ENCODE measurements at places on chromosomes 5 and 9. TPM values are rescaled to one million over a fixed set of nuclear protein-coding genes. Genes with fewer than 3 reads are reported as not detected.

DNA sequence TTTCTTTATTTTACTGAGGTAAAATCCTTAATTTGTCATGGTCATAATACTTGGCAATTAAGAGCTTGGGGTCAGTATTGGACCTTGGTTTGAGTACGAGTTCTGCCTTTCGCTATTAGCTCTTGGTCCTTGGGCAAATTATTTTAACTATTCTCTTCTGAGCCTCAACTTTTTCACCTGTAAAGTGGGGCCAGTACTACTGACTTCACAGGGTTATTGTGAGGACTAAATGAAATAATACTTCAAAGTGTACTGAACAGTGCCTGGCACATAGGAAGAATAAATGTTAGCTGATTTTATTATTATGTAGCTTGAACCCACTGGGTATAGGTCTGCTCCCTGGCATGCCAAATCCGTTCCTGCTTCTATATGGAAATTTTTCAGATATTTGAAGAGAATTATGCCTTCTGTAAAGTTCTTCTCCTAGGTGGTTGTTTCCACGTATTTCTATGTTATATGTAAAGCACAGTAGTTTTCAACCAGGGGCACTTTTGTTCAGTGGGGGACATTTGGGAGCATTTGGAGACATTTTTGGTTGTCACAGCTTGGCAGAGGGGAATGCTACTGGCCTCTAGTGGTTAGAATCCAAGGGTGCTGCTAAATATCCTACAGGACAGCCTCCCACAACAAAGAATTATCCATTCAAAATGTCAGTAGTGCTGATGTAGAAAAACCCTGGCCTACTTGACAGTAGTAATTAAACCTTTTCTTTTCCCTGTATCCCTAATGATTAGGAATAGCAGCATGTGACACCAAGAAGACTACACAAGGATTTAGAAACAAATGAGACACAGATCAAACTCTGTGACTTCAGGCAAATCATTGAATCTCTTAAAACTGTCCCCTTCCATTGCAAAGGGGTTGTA is 4.5 kb downstream of the RCL1 start:
- no peak for DNase-seq

GRCh38 chr9:127428348-127428747 is 4.2 kb downstream of the ZNF79 start:
- DNase-seq = no peak

DNA sequence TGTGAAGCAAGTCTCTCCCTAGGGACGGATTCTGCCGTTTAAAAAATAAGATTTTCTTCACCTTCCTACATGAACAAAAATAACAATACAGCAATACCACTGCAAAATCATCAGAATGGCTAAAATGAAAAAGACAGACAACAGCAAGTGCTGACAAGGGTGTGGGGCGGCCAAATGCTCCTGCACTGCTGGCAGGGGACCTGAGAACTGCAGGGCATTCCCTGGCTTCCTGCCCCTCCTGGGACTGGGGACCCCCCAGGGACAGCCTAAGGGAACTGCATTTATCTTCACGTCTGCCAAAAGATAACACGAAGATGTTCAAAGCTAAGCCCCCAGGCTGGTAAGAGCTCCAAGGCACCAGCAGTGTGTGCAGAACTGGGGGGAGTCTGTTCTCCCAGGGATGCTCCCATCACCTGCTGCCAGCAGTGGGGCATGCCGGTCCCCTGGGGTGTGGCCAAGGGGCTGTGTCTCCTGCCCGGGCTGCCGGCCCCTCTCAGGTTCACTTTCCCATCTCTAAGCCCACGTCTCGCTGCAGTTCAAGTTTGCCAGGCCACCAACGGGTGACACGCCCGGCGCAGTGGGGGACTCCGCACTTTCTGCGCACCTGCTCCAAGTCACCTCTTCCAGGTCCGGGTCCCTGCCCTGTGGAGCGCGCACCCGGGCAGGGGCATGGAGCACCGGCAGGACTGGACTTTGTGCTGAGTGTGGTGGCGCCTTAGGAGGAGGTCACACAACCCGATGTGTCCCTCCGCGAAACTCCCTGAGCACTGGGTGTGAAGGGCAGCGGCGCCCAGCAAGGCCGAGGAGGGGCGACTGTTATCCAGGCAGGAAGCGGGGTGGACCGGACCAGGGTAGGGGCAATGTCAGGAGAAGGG is 4.5 kb upstream of the EGFL7 start:
- DNase-seq = no peak

GRCh38 chr5:135065306-135066265 is 31.6 kb upstream of the PITX1 start:
- DNase-seq = no peak

OBP2B gene
- total RNA-seq = not detected

- no peak for DNase-seq
These were observed 29.7 kb downstream of the SMIM15 start for GRCh38 chr5:61132559-61132958.

COL5A1 gene
- 13.3 TPM for total RNA-seq

PCDHGC5 gene
- total RNA-seq = 1.4 TPM

EIF4EBP3 gene
- 30.7 TPM for total RNA-seq

FGF10 gene
- 22.5 TPM for total RNA-seq

ZCCHC7 gene
- total RNA-seq = 12.6 TPM

GRCh38 chr9:124410321-124410913 is 4.8 kb downstream of the PSMB7 start:
- no peak for DNase-seq

GRCh38 chr5:86665984-86666760 is 48.4 kb downstream of the COX7C start:
- no peak for DNase-seq

BARHL1 gene
- not detected for total RNA-seq

PALM2AKAP2 gene
- total RNA-seq = 11.5 TPM

- no peak for DNase-seq
These were observed 56.7 kb downstream of the GADD45G start for GRCh38 chr9:89661391-89661949.

DNA sequence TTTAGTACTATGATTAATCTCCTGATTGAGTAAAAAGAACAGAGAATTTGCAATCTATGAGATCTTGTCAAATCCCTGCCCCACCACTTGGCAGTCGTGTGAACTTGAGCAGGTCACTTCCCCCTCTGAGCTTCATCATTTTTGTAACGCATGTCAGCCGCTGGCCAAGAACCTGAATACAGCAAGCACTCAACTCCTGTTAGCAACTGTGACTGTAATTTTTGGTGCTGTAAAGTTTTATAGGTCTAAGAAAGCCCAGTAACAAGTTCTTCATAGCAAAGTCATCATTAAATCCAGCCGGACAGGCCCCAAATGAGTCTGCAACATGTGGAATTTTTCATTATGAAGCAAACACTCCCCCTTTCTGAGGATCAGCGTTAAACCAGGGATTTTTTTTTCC is 49.4 kb downstream of the DRD1 start:
- no peak for DNase-seq

ZNF608 gene
- 17.9 TPM for total RNA-seq

IRX1 gene
- 0.31 TPM for total RNA-seq

GRCh38 chr9:85981369-85981768 is 40.4 kb downstream of the NAA35 start:
- no peak for DNase-seq

CENPK gene
- total RNA-seq = 1.0 TPM

DNA sequence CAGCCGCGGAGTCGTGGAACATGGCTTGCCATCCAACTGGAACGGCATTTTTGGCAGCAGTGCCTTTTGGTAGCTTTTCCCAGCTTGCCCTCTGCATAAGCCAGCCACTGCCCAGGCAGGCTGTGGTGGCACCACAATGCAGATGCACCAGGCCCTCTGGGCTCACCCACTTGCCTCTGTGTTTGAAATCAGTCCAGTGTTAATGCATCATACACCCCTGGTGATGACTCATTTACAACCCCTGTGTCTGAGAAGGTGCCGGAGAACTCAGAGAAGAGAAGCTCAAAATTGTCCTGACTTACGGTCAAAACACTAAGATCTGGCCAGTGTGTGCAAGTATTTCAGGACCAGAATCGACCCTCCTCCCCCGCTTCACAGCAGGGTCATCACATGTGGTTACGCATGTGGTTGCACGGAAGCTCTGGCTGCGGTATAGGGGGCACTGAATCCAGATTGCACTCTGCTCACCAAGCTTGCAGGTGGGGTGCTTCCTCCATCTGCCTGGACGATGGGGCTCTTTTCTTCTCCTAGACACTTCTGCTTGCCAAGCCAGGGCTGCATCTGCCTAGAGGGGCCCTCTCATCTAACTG is 66.5 kb upstream of the SMIM15 start:
- DNase-seq = no peak

DNA sequence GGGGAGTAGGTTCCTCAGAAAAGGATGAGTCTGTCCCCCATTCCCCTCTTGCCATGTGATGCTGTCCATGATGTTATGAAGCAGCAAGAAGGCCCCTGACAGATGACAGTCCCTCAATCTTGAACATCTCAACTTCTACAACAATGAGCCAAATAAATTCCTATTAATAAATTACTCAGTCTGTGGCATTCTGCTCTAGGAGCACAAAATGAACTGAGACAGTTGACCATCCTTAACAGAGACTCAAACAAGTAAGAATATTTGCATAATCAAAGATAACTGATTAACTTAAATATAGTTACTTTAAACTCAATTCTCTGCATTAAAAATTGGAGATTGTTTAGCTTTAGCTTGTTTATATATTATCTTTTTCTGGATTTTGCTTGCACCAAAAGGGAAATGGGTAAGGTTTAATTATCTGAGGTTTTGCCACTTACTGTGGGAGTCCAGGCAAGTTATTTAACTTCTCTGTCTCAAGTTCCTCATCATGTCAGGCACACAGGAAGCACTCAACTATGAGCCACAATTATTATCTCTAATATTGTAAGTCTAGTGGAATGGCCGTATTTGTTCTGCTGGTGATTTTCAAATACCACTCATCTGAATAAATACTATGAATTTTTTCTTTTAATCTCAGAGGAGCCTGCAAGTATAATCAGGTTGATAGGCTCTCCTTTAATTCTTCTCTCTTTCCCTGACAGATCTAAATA is 162.9 kb downstream of the TSSK1B start:
- no peak for DNase-seq

DNA sequence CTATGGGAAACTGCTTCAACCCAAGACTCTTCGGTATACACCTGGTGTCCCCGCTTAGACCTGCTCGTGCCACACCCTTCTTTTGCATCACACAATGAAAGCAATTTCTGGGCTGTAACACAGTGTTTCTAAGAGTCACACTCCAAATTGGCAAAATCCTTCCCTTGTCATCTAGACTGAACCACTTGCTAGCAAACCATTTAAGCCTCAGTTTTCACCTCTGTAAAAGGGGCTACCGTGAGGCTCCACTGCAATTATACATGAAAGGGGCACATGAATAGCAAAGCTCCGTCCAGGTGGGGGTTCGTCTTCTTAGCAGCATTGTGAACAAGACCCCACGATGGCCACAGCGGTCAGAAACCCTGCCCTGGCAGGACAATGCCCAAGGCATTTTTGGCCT is 166.8 kb downstream of the PAX5 start:
- DNase-seq = no peak

- no peak for DNase-seq
These were observed 303.6 kb upstream of the CLINT1 start for GRCh38 chr5:158162479-158163034.

DNA sequence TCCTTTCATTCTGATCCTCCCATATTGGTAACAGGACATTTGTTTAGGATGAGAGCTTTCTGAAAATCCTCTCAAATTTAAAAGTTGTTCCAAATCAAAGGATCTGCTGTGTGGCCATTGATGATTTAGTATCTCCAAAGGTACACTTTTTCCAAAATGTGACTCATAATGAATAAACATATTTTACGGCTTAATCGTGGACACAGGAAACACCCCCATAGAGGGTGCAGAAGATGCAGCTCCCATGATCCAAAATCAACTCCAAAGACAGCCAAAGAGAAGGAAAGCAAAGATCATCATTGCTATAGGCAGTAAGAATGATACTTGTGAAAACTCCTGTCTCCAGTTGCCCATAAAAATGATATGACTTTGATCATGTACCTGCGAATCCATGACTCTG is 239.7 kb downstream of the PIK3R1 start:
- no peak for DNase-seq

CDC20B gene
- not detected for total RNA-seq

PDLIM4 gene
- 19.6 TPM for total RNA-seq

GRCh38 chr9:136092353-136092650 is 2.8 kb downstream of the NACC2 start:
- no peak for DNase-seq

DNA sequence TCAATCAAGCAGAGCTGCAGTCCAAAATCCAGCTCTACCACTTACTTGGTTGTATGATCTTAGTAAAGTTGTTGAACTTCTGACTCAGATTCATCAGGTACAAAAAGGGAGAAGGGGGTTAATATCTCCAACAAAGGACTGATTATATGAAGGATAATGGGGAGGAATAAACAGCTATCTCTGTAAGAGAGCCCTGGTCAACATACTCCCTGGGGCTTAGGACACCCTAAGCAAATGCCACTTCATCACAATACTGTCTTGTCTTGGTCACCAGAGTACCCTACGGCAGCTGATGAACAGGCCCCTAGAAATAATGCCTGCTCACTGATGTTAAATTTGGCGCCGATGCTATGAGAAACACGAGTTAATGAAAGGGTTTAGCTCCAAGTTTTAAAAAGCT is 34.8 kb downstream of the LHFPL2 start:
- DNase-seq = no peak

SCGB3A2 gene
- not detected for total RNA-seq

ZNF300 gene
- 4.3 TPM for total RNA-seq

LIX1 gene
- not detected for total RNA-seq

NEUROG1 gene
- not detected for total RNA-seq

CCL28 gene
- 1.4 TPM for total RNA-seq

SH3TC2 gene
- 2.5 TPM for total RNA-seq

DNA sequence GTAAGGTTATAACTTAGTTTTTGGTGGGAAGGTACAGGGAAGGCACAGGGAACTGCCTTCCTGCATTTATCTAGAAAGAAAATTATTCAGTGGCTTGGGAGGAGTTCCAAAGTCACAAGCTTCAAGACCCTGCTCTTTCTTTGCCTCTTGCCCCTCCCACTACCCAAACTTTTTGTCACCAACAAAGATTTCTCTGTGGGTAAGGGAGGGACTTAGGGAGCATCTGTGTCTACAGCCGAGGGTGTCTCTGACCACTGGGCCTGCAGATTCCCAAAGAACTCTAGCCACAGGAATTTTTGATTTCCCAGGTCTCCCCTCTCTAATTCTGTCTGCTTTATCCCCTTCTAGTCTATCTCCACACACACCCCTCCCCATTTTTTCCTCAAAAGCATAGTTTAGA is 2.1 kb downstream of the ECSCR start:
- no peak for DNase-seq

Measured in omental fat pad (tissue), 4 donors.